Activated CD8-positive, alpha-beta T cell treated with anti-CD3 and anti-CD28 coated beads for 36 hours (primary cell): ENCODE measurements at places on chromosomes 1 and 21. TPM values are rescaled to one million over a fixed set of nuclear protein-coding genes. Genes with fewer than 3 reads are reported as not detected.
A peak's percentile ranks its signal among the peaks of the same experiment; 100 is the strongest.

The OPTC gene
- total RNA-seq: not detected

DNA sequence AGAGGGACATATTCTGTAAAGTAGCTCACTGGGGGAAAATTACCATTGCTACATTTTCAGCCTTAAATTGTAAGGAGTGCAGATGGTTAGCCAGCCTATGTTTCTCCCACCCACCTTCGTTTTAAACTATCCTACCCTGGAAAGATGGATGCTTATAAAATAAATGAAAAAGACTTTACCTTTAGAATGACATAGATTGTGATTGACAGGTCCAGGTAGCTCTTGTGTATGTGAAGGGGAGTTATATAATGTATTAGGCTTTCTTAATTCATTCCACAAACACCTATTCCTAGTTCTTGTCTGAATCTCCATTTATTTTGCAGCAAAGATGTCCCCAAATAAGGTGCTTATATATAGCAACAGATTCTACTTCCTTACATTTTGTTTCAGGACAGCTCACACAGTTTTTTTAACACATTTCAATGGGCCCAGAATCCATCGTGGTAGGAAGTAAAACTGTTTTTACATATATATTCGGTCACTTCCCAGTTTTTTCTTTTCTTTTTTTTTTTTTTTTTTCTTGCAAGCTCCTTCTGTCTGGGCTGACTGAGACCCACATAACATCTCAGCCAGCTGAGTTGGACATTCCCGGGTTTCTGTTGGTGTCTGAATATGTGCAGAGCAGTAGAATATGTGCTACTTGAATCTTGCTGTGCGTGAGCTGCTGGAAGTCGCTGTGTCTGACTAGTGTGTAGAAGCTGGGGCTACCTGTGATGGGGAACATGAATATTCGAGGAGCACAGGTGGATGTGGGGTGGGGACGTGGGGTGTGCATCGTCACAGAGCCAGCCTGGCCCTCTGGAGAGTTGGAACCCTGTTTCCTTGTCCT, 27.8 kb downstream of the UCK2 start:
- DNase-seq: no peak

- peak; percentile 80 for DNase-seq
These were observed 11.4 kb upstream of the PHLDA3 start for GRCh38 chr1:201480231-201481003.

The SPATA1 gene
- 2.5 TPM for total RNA-seq

The TFAP2E gene
- total RNA-seq: 0.56 TPM

The AMY2A gene
- total RNA-seq: not detected

- no peak for DNase-seq
These were observed 408.8 kb upstream of the DAB1 start for GRCh38 chr1:57832612-57833011.

DNA sequence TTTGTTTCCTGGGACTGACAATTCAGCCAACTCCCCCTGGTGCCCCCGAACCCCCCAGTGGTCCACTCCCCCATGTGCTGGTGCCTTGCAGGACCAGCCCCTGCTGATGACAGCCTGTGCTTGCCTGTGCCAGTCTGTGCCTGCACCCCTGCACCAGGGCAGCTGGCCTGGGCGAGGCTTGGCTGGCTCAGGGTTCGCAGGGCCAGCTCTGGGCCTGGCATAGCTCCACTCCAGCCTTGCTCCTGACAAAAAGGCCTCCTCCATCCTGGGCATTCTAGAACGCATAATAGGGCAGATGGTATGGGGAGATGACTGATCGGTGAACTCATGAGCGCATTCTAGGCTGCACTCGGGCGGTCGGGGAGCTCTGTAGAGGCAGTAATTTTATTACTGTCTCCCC, 5.4 kb downstream of the CNTN2 start:
- no peak for DNase-seq

The FMO1 gene
- not detected for total RNA-seq

DNA sequence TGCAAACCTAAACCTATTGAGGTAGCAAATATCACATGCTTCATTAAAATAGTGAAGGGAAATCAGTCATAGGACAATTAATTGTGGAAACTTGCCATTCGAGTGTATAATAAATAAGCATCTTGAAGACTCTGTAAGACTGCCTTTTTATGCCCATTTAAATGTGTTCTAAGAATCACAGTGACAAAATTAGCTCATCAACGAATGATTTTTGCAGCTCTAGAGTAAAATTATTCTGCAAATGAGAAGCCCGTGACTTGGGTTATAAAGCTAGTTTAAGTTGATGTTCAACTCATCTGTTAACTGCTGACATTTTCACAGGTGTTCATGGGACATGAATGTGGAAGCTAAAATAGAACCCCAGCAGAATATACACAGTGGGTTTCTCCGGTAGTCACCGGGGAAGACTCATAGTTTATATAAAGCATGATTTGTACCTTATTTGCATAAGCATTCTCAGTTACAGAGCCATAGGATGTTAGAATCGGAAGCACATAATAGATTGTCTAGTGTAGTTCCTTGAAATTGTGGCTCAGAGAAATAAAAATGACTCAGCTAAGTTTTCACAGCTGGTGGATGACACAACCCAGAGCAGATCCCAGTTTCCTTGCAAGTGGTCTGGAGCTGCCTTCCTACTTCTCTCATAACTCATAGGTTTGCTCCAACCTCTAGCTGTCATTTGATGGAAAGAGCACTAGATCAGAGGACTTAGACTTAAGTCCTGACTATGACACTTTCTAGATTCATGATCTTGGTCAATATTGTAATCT, 107.3 kb downstream of the UCHL5 start:
- DNase-seq: no peak

DNA sequence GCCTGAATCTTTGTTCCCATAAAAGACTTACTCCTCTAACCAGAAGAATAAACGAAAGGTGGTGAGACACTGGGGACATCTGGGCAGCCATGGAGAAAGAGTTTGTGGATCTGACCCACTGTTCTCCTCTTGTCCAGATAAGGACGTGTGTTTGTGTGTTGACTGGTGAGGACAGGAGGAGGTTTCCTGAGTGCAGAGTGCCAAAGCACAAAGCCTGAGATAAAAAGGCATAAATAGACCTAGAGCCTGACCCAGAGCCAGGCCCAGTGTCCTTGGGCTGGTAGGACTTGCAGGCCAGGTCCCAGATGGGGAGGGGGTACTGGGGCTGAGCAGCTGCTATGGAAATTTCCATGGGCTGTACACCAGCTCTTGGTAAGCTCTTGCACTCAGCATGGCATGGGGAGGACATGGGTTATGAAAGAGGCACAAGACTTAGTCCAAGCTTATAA, 19.6 kb upstream of the COQ8A start:
- DNase-seq: no peak

- DNase-seq: no peak
These were observed 175.6 kb upstream of the ZC3H12A start for GRCh38 chr1:37298769-37299168.

- DNase-seq: no peak
These were observed 98.6 kb upstream of the LPGAT1 start for GRCh38 chr1:211928993-211929637.

- peak; percentile 70 for DNase-seq
These were observed 1.4 kb downstream of the JUN start for GRCh38 chr1:58782178-58783089.
